ENCODE measurements at places on chromosomes 12 and 14.
A peak's percentile ranks its signal among the peaks of the same experiment; 100 is the strongest.

DNA sequence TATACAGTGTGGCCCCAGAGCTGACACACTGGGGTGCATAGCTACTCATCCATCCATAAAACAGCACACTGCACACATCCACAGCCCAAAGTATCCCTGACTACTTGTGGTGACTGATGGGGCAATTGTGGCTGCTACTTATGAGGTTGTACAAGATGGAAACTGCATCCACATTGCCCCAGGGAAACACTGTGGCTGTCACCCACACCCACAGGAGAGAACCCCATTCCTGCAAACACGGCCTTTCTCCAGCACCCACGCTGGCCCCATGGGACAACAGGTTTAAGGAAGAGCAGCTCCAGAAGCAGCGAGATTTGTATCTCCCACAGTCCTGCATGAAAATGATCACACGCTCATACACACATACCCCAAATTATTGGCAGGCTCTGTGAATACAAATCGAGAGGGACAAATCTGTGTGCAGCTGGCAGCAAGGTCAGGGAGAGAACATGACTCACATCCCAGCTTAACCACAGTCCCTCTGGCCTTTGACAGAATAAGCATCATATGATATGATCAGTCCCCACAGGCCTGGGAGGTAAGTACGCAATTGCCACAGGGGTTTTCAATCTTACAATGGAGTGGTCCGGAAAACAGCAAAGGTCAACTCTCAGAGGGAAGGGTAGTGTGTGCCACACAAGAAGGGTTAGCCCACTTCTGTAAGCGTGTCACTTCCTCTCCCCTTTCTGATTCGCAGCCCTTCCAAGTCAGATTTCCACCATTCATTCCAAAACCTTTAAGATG lies 61.9 kb downstream of the ESR2 start:
- DNase-seq = no peak

DNA sequence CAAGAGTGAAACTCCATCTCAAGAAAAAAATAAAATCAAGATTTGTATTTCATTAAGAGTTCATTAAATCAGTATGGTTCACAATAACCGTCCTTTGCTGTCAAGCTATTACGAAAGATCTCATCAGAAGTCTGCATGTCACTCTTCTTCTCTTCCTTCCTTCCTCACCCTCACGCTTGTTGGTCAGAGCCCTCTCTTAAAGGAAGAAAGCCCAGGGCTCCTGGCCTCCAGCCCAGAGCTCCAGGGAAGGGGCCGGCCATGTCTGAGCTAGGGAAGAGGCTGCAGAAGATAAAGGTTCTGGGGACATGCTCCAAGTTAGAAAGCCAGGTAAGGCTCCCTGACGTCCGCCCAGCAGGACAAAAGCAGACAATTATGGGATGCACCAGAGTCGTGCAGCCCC lies 43.1 kb upstream of the DLK1 start:
- no peak for DNase-seq

GRCh38 chr12:46354802-46355199 lies 17.8 kb downstream of the SLC38A2 start:
- no peak for DNase-seq

- no peak for DNase-seq
Measured at GRCh38 chr12:70351076-70351475, 15.0 kb upstream of the KCNMB4 start.

DNA sequence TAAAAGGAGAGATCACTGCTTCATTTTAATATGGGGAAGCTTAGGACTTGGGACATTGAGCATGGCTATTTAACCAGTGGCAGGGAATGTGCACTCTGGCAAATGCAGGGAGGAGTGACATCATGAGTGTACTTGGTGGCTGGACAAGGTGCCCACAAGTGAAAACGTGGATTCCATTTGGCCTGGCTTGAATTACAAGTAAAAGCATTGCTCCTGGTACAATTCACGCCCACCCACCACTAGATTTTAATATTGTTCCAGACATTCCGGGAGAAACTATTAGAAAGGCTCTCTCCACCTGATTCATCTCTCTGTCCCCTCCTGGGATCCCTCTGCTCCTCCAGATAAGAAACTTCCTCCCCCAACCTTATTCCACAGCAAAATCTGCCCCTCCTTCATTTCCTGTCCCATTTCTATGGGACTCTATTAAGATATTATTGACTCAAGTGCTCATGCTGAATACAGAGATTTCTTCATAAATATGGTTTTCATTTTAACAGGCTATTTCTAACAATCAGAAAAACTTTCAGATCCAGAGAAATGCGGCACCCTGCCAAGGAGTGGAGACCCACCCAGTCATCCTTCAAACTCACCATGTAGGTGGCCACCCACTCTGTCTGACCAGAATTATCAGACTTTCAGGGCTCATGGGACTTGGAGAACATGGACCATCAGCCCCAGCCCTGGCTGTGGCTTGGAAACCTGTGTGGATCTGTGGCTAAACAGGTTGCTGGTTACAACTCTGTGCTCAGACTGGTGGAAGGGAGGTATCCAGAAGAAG lies 43.2 kb downstream of the SSPN start:
- no peak for DNase-seq

DNA sequence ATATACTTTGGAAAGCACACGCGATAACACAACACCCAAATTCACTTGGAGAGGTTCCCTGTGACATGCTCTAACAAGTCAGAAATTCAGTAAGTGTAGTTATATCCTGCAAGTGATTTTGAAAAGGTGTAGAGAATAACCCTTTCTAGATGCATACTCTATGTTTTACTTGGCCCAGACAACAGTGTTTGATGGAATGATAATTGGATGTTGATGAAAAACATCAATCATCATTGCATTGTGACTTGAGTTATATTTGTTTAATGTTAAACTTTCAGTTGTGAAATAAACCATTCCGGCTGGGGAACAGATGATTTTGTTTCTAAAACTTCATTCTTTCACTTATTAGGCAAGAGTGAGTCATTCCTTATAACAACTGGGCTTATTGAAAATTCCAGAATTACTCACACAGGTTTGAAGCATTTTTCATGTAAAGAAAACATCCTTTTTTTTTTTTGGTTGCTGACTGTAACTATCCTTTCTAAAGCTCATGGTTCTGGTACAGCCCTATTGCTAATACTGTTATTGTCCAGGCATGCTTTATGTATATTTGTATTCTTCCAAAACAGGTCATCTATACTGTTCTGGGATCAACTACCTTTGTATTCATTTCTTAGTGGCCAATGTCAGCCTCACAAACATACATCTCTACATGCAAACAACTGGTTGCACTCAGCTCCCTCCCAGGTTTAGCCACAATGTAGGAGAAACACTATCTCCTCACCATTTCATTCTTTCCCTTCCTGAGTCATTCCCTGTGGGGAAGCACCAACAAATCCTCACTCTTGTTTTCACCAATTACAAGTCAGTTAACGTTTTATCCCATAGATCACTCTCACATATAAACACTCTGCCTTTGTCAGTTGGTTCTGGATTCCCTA lies 121.2 kb upstream of the LRIG3 start:
- DNase-seq = no peak

DNA sequence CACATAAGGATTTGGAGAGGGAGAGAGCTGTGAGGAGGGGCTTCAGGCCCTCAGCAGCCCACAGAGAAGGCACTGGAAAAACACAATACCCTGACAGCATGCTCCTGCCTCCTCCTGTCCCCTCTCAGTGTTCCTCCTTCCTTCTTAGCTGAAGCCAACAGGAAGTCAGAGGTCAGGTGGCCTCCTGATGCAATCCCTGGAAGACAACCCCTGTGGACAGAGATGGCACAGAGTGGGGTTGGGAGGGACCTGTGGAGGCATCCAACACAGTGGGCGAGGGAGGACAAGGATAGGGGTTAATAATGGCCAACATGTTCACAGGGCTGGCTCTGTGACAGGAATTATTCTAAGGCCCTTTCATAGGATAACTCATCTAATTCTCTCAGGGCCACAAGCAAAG lies 15.4 kb upstream of the IFI27L2 start:
- DNase-seq = no peak

GRCh38 chr12:95959107-95959506 lies 16.0 kb downstream of the AMDHD1 start:
- DNase-seq = peak; percentile 59

DNA sequence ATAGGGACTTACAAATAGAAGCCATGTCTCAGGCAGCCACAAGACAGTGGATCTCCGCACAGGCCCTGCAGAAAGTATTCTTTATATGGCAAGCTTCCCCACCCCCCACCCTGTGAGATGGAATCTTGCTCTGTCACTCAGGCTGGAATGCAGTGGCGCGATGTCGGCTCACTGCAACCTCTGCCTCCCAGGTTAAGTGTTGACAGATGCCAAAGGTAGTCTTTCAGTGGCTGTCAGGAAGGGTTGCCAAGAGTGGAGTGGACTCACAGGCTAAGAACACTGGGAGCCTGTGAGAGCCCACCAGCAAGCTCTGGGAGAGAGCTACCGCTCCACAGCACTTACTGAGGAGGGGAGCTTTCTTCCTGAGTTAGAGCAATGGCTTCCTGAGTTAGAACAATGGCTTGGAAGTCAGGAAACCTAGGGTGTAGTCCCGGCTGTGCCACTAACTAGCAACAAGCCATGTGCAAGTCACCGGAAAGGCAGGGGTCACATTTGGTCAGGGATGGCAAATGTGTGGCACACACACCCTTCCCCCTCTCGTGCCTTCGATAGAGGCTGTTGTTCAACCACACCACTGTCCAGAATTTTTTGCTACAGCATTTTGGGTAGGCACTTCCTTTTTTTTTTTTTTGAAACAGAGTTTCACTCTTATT lies 2.6 kb downstream of the RNASE1 start:
- DNase-seq = peak; percentile 30

DNA sequence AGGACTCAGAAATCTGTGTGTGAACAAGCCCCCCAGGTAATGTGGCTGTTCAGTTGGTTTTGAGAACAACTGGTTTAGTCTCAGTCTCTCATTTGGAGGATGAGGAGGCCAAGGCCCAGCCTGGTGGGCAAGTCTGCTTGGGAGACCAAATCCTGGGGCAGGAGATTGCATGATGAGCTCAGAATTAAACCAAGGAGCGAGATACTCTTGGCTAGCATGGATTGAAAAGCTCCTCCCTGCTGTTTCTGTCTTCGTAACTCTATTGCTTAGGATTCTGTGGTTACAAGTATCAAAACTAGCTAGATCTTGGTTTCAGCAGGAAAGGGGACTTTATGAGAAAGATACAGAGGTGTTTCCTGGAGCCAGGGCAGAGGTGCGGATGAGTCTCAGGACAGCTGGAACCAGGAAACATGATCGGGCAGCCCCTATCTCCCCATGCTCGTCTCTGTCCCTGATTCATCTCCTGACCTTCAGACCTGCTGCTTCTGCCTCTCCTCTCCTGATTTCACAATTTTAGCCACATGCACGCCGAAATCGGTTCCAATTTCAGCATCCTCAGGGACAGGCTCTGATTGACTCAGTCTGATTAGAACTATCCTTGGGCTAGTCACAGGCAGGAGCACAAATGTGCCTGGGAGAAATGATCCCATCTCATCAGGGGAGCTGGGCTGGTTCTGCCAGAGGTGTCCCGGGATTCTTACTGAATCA lies 40.2 kb upstream of the RIN3 start:
- peak; percentile 72 for DNase-seq

DNA sequence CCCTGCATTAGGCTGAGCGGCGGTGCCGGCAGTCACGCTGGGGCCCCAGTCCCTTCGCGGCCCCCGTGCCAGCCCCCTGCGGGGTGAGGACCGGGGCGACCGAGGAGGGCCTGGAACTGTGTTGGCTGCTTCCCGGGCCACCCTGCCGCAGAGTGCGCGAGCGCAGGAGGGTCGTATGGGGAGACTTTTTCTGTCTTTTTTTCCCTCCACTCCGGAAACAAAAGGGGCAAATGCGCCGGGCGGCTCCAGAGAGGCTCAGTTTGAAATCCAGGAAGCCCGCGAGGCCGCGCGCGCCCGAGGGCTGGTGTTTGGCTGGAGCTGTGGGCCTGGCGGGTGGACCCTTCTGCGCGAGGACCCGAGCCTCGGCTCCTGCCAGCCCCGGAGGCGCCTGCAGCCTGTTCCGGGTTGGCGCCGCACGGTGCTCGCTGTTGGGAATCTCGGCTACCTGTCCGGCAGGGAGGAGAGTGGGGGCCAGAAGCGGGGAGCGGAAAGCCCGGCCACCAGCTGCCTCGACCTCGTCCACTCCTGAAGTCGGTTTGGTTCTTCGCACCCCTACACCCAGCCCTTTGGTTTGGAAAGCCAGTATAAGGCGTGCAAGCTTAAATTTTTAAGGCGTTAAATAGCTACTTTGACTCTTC lies 638 bp downstream of the PLEKHG3 start:
- no peak for DNase-seq

DNA sequence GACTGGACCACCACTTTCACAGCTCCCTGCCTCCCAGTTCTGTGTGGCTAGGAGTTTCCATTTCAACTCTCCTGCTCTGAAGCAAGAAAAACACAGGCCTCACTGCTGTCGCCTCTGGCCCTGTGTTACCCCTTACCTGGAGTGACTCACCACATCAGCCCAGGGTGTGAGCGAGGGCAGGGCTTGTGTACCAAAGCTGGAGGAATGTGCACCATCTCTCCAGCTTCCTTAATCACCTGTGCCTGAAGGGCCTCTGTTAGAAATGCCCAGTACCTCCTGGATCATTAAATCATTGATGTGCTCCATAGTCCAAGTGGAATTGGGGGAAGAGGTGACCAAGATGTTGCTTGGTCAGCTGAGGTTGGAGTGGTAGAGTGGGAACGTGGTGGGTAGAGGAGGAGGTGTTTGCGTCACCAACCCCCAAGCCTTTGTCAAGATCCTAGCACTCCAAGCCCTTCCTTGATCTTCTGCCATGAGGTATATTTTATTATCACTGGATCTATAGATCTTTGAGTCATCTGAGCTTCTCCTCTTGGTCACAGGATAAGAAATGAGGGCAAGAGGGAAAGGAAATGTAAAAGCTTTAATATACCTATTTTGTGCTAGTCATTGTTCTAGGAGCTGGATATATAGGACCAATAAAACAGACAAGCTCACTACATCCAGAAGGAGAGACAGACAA lies 51.3 kb downstream of the SSPN start:
- no peak for DNase-seq

- no peak for DNase-seq
Measured at GRCh38 chr12:45872446-45872845, 117.9 kb downstream of the SCAF11 start.

DNA sequence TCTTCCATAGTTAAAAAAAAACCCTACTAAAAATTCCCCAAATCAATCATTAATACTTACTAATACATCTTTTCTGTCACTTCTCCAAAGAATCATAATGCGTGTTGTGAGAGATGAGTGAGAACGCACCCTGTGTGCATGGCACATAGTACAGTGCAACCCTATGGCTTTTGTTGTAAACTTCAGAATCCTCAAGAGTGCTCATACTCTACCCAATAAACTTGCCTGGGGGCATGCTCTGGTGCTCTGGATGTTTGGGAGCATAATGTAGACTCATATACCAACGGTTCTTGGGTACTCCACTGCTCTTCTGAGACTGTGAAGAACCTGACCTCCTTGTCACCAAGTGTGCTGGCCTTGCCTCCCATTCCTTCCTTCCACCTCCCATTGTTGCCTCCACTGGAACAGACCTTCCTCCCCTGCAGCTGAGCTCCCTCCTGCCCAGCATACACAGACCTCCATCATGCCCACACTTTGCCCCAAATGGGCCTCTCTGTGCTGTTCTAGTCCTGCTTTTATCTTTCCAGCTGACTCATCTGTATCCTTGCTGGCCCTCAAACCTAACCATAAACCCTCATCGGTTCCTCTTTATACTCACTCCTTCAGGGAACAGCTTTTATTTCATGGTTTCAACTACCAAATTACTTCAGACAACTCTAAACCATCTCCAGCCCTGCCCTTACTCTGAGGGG lies 8.9 kb downstream of the DCP1B start:
- DNase-seq = no peak
